ENCODE measurements at places on chromosomes 16 and 17.

DNA sequence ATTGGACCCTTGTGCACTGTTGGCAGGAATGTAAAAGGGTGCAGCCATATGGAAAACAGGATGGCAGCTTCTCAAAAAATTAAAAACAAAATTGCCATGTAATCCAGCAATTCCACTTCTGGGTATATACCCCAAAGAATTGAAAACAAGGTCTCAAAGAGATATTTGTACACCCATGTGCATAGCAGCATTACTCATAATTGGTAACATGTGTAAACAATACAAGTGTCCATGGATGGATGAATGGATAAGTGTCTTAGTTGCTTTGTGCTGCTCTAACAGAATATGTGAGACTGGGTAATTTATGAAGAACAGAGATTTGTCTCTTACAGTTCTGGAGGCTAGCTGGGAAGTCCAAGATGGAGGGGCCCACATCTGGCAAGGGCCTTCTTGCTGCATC lies 3.8 kb upstream of the RUNDC3A start:
- no peak for DNase-seq

GRCh38 chr17:70074956-70075355 lies at the start of gene KCNJ16:
Gene KCNJ16 (plus strand): TSS chr17:70075225. CDS start chr17:70132088, 56,863 bp downstream.
- no peak for DNase-seq

DNA sequence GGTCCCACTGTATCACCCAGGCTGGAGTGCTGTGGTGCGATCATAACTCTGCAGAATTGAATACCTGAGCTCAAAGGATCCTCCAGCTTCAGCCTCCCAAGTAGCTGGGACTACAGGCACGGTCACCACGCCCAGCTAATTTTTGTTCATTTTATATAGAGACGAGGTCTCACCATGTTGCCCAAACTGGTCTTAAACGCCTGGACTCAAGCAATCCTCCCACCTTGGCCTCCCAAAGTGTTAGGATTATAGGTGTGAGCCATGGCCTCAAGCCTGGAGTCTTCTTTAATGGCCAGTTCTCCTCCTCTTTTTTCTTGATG lies 484 bp downstream of the CD300LB start:
- no peak for DNase-seq

GRCh38 chr16:18800775-18801144 lies 589 bp downstream of the ARL6IP1 start:
- no peak for DNase-seq

DNA sequence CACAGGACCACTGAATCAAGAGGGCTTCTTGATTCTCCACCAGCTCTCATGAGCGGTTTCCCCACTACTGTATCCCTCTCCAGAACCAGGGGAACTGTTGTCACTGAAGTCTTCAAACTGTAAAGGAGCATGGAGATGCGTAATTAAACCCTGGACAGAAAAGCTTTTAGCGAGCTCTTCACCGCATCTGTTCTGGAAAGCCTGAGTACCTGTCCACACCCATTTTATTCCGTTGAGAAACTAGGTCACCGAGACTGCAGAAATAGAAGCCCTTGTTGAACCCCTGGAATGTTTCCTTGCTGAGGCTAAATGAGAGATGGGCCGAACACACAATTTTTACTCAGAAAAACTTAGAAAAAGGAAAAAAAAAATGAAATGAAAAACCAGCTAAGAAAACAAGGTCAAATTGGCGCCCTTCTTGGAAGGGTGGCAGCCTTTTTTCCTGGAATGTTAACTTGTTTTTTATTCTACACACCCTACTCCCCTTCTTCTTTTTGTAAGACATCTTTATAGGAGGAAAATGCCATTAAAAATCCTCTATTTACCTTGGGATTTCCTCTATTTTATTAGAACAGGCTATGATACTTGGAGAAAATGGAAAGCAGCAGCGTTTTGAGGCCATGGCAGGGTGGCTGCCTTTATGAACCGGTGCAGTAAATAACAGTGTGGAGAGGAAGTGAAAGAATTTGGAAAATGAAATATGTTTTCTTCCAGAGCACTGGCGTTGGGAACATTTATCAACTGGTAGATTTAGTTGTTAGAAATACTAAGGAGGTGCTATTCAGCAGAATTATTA lies 52.6 kb upstream of the CRISPLD2 start:
- no peak for DNase-seq

DNA sequence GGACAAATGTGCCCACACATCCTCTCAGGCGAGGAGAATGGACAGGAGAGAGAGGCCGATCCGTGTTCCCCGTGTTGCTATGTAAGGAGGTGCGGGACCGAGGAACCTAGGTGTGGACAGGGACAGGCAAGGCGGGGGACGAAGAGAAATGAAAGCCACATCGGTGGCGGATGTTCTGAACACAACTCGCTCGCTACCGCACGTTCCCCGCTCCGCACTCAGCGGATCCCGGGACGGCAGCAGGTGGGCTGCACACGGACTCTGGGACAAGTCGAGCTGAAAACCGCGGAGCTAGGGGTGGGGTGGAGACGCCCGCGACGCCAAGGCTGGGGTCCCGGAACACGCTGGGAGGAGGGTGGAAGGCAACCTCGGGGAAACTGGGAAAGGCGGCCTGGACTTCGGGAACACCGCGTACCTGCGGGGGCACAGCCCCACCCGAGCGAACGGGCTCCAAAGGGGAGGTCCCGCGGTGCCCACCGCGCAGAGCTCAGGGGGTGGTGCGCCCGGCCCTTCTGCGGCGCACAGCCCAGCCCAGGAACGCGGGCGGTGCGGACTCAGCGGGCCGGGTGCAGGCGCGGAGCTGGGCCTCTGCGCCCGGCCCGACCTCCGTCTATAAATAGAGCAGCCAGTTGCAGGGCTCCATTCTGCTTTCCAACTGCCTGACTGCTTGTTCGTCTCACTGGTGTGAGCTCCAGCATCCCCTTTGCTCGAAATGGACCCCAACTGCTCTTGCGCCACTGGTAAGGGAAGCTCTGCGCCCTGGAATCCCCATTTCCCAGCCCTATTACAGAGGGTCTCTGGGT lies at the start of gene MT1E:
TSS of gene MT1E (plus strand) at position 642 of the 803 bp plus-strand sequence. CDS start at position 713, 71 bp downstream.
- DNase-seq: no peak

GRCh38 chr16:1337486-1337885 lies 4.0 kb downstream of the BAIAP3 start:
- no peak for DNase-seq

DNA sequence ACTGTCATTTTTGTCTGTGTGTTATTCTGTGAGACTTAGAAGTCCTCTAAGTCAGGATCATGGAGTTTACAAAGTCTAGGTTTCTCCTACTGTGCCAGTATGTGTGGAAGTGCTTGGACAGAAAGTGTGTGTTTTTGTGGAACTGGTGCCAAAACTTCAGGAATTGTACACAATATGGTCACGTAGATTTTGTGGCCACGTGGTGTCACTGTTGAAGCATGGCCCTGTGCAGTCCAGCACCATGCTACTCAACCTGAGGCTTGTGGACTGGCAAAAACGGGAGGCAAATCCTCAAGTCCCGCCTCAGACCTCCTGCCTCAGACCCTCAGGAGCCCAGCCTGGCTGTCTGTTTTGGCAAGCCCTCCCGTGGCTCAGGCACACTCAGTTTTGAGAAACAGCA lies 16.7 kb upstream of the ALKBH5 start:
- DNase-seq: no peak

DNA sequence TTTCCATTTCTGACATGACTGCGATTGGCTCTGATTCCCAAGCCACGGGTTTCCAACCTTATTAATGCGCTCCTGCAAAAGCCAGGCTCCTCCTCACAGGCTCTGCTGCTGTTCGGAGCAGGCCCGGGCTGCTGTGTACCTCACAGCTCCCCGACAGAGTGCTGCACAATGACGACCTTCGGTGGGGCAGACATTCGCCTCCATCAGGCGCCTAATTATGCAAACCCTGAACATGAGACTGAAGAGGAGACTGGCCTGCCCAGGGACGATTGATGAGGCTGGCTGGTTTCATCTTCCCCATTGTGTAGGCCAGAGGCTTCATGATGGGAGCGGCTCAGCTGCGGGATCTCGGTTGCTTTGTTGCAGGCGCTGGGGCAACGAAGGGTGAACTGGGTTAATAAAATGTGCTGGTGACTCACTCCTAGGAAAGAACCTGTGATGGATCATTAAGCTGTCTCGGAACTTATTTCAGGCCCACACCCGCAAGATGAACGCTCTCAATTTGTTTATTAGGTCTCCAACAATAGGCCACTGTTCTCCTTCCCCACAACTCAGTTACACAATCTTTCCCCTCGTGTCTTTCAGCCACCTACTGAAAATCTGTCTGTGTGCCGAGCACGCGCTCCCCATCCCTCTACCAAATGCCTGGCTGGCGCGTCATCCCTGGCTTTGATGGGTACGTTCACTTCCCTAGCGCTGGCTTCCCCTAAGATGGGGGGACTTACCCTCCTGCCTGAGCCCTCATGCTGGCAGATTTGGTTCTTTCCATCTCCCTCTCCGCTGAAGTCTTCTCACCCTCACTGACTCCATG lies 27.2 kb upstream of the TOB1 start:
- no peak for DNase-seq

GRCh38 chr16:12752159-12752558 lies 51.5 kb downstream of the CPPED1 start:
- no peak for DNase-seq

DNA sequence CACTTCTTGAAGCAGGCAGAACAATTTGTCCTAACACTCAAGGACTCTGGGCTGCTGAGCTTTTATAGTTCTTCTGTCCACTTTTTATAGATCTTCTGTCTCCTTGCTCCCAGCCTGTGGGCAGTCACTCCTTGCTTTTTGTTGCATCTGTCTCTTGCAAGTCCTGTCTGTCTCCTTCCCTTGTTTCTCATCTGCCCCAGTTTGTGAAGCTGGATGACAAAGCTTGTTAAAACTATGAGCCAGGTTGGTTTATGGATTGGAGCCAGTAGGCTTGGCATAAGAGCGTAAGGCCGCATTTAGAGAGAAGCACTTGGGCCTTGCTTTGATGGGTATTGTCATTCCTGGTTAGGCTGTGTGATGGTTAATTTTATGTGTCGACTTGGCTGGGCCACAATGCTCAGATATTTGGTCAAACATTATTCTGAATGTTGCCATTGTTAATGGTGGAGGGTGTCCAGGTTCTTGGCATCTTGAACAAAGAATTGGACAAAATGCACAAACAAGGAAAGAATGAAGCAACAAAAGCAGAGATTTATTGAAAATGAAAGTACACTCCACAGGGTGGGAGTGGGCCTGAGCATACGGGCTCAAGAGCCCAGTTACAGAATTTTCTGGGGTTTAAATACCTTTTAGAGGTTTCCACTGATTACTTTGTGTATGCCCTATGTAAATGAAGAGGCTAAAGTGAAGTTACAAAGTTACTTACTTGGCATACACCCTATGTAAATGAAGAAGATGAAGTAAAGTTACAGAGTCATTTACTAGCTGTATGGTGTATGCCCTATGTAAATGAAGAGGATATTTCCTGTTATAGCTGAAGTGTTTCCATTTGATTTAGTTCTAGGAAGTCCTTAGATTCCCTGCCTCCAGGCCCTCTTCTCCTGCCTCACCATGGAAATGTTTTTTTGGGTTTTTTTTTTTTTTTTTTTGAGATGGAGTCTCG lies 8.0 kb upstream of the CPPED1 start:
- no peak for DNase-seq

GRCh38 chr16:87552772-87553573 lies 49.3 kb upstream of the JPH3 start:
- no peak for DNase-seq

- DNase-seq: no peak
Measured at GRCh38 chr17:35001549-35001948, 21.2 kb downstream of the LIG3 start.

- DNase-seq: no peak
Measured at GRCh38 chr17:77735081-77735565, 223.4 kb upstream of the TNRC6C start.

DNA sequence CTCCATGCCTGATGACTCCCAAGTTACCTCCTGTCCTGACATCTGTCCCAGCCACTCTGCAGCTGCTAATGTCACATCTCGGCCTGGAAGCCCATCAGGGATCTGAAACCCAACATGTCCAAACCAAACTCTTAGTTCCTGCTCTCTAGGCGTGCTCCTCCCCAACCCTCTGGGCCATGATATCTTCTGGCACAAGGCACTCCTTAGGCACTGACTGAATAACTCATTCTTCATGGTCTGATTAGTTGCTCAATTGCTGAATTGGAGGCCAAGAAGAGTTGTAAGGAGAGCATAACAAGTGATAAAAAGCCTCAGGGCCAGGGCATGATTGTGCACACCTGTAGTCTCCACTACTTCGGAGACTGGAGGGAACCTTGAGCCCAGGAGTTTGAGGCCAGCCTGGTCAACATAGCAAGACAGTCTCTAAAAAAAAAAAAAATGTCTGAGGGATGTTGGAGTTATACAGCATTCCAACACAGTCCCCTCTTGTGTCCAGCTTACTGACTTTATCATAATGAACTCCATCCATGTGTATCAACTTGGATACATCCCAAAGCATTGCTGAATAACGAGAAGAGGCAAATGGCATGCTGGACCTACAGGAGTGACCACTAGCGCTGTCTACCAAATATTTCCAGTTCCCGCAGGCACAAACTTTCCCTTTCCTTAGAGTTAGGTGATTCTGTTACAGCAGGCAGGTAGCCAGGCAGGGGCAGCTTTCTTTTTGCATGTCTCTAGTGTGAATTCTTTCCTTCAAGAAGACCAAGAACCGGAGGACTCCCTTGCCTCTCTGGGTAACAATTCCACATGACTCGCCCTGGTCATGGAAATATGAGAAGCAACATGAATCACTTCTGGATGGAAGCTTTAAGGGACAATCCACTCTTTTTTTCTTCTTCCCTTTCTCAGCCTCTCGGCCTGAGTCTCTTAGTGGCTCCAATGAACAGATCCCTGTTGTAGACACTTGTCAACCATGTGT lies 18.1 kb upstream of the SHCBP1 start:
- DNase-seq: no peak

DNA sequence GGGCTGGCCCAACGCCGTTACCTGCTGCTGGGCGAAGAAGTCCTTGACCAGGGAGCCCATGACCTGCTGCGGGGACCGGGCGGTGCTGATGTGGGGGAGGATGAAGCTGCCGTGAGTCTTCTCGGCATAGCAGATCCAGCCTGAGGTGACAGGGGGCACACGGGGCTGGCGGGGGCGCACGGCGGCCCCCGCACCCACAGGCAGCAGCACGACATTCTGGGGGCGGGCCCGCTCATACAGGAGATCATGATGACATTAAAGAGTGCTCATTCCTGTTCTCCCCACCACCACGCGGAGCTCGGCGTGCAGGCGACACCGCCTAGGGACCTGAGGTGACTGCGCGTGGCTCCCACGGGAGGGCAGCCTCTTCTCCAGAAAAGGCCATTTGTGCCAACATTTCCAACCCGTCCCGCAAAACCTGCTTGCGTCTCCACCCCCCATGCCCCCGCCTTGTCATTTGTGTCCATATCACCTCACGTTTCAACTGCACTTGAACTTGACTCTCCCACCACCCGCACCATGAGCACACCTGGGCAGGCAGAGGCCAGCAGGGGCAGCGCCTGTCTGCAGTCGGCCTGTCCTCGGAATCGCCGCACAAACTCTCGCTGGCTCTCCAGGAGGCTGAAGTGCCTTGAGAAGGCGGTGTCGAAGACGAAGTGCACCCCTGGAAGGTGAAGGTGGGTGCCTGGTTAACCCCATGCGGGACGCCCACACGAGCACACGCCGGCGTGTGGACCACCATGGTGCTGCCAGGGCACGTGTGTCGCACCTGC lies 6.4 kb downstream of the CIAO3 start:
- DNase-seq: no peak

DNA sequence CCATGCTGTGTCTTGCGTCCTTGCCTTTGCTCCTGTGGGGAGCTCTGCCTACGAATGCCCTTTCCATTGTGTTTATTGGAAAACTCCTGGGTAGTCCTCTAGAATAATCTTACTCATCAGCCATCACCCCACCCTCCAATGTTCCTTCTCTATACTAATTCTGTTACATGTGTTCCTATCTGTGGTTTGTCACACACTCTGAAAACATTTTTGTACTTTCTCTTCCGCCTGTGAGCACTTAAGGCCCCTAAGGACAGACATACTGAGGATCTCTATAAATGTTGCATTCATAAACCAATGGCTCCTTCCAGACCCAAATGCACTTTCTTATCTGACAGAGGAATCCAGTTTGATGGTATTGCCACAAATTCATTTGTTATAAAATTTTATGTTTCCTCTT lies 53.9 kb upstream of the MON1B start:
- DNase-seq: no peak

Measured in stimulated activated CD4-positive, alpha-beta T cell treated with anti-CD3 and anti-CD28 coated beads, TNF-alpha, amount 100 ng/mL, for 4 hours (primary cell).